ENCODE measurements at places on chromosomes 12 and 14.
A peak's percentile ranks its signal among the peaks of the same experiment; 100 is the strongest.

DNA sequence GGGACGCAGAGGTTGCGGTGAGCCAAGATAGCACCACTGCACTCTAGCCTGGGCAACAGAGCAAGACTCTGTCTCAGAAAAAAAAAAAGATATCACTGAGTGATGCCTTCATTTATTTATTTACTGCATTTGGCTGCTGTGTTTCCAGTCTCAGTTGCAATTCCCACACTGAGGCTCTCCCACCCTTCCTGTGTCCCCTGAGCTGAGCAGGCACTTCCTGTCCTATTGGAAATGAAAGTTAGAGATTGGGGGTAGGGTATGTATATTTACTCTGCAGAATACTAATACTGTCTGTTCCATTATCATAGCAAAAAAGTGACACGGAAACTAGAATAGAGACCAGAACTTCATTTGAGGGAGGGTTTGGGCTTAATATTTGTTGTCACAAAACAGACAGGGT is 1.6 kb upstream of the RBMS2 start:
- no peak for DNase-seq

DNA sequence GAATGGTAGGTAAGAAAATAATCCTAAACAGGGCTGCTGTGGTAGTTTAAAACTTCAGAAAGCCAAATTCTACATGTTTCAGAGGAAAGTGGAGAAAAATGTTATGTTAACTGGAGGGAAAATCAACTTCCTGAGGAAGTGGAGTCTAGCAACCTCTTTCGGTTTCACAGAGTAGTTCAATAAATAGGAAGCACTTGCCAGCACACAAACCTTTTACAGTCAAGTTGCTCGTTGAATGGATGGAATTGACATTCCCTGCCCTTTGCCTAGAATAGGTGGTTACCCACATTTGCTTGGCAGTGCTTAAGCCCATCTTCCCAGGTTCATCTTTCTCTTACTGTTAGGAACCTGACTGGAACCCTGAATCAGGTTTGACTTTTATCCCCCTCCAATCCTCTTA is 15.9 kb downstream of the ANKRD13A start:
- DNase-seq = no peak

DNA sequence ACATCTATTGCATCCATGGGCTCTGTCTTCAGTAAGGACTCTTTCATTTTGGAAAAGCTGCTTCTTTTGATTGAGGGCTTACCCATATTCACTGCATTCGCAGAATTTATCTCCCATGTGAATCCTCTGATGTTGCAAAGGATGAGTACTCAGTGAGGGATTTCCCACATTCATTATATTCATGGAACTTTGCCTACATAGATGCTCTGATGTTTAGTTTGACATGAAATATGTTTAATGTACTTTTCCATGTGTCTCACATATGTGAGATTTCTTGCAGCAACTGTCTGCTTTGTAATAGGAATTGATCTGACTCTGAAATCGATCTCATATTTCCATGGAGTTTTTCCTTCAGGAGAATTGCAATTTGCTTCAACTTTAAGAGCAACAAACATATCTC is 1699.6 kb upstream of the FLRT2 start:
- DNase-seq = no peak

DNA sequence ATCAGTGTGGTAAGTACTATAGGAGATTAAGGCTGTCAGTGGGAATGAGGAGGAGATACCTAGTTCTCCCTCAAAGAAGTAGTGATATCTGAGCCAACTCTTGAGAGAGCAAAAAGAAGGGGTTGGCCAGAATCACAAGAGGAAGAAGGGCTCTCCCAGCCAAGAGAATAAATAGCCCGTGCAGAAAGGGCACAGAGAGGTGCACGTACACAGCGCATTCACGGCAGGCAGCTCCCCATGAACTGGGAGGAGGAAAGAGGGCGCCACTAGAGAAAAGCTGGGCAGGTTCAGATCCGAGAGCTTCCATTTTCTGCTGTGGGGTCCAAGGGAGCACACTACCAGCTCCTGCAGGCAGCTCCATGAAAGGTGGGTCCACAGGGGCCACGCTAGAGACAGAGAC is 59.9 kb downstream of the PPP2R5E start:
- DNase-seq = no peak

GRCh38 chr12:131057211-131057721 is 103.6 kb downstream of the ADGRD1 start:
- no peak for DNase-seq

GRCh38 chr12:71439613-71440344 is at the start of gene LGR5:
Gene LGR5, plus strand, starts transcription at chr12:71439798. Its CDS starts 283 bp downstream, at chr12:71440081.
- DNase-seq = peak; percentile 3

DNA sequence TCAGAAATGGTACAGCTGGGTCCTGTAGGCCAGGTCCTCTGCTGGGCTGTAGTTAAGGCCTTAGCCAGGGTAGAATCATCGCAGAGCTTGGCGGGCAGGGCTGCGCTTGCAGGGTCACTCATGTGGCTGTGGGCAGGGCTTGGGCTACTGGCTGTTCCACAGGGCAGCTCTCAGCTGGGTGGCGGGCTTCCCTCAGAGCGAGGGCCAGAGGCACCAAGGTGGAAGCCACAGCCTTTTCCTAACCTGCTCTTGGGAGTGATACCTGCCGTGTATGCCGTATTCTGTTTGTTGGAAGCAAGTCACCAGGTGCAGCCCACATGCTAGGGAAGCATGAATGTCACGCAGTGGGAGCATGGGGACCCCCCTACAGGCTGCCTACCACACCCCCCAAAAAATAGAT is 69.8 kb upstream of the RIN3 start:
- no peak for DNase-seq

- no peak for DNase-seq
Measured at GRCh38 chr12:39125566-39125965, 220.2 kb upstream of the CPNE8 start.

DNA sequence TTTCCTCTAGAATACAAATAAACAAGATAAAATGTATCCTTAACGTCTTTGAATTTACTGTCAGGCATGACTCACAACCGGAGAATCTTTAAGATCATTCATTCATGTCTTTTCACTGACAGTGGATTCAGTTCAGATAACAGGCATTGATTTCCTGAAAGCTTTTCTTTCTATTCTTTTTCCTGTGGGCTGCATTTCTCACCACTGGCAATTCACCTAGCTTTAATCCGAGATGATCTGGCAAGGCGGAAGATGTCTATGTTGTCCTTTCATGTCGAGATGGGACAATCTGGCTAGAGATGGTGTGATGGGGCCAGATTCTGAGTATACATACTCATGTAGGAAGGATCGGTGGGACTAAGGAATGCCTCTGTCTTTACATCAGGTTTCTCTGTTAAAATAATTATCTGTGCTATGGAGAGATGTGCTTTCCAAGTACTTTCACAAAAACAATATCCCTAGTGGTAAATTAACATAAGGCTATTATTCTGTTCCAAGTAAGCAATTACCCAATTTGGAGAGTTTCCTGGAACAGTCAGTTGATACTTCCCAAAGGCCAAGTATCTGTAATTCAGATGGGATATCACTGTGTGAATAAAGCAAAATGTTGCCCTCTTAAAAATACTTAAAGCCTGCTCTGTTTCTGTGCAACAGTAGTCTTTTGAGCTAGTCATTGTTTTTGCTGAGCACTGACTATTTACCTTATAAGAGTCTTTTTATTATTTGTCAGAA is 17.8 kb downstream of the ACSS3 start:
- no peak for DNase-seq

- no peak for DNase-seq
Measured at GRCh38 chr12:49091056-49091835, 3.4 kb downstream of the DHH start.

DNA sequence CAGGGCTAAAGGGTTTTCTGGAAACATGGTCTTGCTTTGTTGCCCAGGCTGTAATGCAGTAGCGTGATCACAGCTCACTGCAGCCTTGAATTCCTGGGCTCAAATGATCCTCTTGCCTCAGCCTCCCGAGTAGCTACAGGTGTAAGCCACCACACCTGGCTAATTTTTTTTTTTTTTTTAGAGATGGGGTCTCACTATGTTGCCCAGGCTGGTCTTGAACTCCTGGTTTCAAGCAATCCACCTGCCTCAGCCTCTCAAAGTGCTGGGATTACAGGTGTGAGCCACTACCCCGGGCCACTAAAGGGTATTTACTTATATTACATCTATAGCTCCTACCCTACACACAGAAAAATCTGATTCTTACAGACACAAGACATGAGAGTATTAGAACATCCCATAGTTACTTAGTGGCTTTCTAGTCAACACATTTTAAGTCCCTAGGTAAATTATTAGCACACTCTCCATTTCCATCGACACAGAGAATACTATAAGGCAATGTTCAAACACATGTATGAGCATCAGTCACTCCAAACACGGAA is 6.2 kb upstream of the DCAF11 start:
- DNase-seq = no peak

GRCh38 chr14:91464615-91465205 is 45.4 kb downstream of the PPP4R3A start:
- peak; percentile 39 for DNase-seq

- DNase-seq = no peak
Measured at GRCh38 chr12:1309613-1310012, 284.8 kb downstream of the FBXL14 start.

DNA sequence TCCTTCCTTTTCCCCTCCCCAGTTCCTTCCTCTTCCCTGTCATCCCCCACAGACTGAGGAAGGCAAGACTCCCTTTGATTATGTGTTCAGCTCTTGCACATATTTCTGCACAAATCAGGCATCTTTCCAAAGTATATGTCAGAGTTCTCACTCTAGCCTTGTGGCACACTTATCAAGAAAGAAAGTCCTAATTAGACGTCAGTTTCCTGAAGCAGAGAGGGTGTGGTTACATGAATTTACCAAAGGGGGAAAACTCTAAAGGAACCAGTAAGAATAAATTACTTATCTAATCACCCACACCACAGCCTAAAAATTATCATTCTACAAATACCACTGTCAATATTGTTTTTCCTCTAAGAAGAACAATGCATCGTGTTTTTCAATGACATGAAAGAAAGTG is 120.7 kb upstream of the GRIP1 start:
- DNase-seq = no peak

GRCh38 chr12:89709995-89710872 is 1.6 kb upstream of the ATP2B1 start:
- DNase-seq = peak; percentile 42

DNA sequence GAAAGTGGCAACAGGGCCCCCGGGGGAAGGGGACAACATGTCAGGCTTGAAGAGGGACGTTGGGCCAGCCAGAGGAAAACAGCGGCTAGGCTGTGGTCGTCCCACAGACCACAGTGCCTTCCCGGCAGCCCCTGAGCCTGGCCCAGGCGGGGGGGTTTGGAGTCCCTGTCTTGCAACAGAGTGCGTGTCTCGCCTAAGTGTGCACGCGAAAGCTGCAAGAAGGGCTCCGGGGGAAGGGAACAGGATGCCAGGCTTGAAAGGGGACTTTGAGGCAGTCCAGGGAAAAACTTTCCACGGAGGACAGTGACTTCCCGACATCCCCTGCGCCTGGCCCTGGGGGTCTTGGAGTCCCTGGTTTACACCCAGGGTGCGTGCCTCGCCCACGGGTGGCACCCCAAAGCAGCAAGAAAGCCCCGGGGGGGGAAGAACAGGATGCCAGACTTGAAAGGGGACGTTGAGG is 157.5 kb upstream of the ALG10B start:
- no peak for DNase-seq
